ENCODE measurements at places on chromosomes 4 and X.

DNA sequence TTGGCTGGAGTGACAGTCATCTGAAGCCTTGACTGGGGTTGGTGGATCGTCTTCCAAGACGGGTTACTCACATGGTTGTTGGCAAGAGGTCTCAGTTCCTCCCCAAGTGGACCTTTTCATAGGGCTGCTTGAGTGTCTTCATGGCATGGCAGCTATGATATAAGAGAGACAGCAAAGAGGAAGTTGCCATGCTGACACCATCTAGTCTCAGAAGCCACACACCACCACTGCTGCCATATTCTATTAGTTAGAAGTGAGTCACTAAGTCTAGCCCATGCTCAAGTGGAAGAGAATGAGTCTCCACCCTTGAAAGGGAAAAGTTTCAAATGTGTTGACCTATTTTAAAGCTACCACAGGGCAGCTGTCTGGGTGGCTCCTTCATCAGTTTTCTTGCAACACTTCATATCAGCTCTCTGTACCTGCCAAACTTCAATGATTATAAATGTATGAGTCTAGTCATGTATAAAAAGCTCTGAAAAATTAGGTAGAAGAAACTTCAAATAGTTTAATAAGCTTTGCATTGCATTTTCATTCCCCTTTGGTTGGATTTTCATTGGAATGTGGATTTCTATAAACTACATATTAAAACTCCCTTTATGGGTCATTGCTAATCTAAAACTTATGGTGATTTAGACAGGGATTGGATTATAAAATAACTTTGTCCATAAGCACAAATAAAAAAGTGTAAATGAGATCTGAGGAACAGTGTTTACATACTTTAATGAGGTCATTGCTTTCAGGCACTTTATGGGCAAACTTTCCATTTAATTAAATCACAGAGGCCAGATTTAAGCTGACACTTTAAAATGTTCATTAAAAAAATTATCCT is 68.0 kb upstream of the ATXN3L start:
- DNase-seq, result no peak

DNA sequence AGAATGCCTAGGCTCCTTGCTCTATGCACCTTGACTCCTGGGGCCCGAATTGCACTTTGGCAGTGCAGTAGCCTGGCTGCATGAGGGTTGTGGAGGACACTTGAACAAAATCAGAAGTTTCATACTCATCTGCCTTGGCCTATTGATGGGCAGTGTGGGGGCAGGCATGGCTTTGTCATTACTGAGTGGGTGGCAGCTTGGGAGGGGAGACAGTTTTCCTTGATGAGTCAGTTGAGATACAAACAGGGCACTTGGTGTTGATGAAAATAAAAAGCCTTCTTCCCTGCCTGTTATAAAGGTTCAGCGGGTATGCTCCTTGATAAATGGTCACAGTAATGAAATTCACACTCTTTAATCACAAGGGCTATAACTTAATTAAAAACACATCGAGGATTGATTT is 126.8 kb upstream of the MAMLD1 start:
- DNase-seq, result no peak

- DNase-seq, result no peak
Measured at GRCh38 chrX:68894513-68895340, 65.9 kb downstream of the EFNB1 start.

DNA sequence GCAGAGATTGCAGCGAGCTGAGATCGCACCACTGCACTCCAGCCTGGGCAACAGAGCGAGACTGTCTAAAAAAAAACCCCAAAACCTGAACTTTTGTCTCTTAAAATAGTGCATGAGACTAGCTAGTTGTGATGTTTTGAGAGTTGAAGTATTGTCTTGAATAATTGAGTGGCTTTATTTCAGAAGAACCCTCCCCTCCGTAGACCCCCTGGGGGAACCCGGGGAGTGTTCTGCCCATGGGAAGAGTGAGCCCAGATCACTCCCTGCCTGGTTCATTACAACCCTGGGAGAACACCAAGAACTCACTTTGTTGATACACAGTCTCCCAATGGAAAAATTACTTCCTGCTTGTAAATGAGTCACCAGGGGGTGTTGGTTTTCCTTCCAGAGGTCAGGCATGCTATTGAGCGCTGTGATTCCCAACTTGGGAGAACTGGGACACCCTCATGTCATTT is 65.3 kb upstream of the SHISA3 start:
- DNase-seq, result no peak

- DNase-seq, result no peak
Measured at GRCh38 chrX:49960061-49960460, 37.7 kb downstream of the CLCN5 start.

DNA sequence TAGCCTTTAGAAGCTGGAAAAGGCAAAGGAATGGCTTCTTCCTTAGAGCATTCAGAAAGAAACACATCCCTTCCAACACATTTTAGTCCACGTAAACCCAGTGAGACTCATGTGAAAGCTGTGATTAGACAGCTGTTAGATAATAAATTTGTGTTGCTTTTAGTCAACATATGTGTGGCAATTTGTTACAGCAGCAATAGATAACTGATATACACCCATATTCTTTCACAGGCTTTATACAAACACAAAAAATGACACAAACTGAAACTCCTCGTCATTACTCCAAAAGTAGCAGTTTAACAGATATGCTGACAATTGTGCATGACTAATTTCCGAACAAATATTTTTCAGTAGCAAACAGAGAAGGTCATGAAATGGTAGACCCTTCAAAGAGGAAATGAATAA is 65.3 kb downstream of the ANTXR2 start:
- no peak for DNase-seq

GRCh38 chr4:94700298-94700697 is 57.5 kb upstream of the BMPR1B start:
- no peak for DNase-seq

- no peak for DNase-seq
Measured at GRCh38 chr4:138003248-138003647, 238.9 kb downstream of the SLC7A11 start.
